ENCODE measurements at places on chromosomes 6 and 20. TPM values are rescaled to one million over a fixed set of nuclear protein-coding genes. Genes with fewer than 3 reads are reported as not detected.

Gene ULBP3
- 4.7 TPM for total RNA-seq

Gene SYCP2L
- total RNA-seq: not detected

Gene HDGFL1
- not detected for total RNA-seq

Gene FAXC
- total RNA-seq: 3.8 TPM

Gene HUS1B
- 0.40 TPM for total RNA-seq

Gene KHDC1L
- total RNA-seq: not detected

Gene MICB
- total RNA-seq: 23.1 TPM

Gene HECA
- total RNA-seq: 19.2 TPM

Gene FNDC11
- total RNA-seq: 0.78 TPM

Gene SAMD5
- 0.65 TPM for total RNA-seq

Gene CEP162
- 1.9 TPM for total RNA-seq

Gene IPCEF1
- total RNA-seq: not detected

Gene SIRPA
- 26.3 TPM for total RNA-seq

Gene TRIM15
- not detected for total RNA-seq

Gene DOK5
- 2.1 TPM for total RNA-seq

Gene TMEM170B
- total RNA-seq: 1.0 TPM

Gene OLIG3
- total RNA-seq: not detected

Gene SRMS
- total RNA-seq: not detected

Gene NOTCH4
- total RNA-seq: 3.2 TPM

Gene EPHA7
- total RNA-seq: 1.4 TPM

Gene RAB44
- total RNA-seq: 0.13 TPM

Gene GPLD1
- 0.26 TPM for total RNA-seq

Gene TPBG
- 87.8 TPM for total RNA-seq

Gene DYNLT2
- total RNA-seq: 1.0 TPM
